Esophagus muscularis mucosa (tissue), 4 donors: ENCODE measurements at places on chromosomes 4 and X.
A peak's percentile ranks its signal among the peaks of the same experiment; 100 is the strongest.

DNA sequence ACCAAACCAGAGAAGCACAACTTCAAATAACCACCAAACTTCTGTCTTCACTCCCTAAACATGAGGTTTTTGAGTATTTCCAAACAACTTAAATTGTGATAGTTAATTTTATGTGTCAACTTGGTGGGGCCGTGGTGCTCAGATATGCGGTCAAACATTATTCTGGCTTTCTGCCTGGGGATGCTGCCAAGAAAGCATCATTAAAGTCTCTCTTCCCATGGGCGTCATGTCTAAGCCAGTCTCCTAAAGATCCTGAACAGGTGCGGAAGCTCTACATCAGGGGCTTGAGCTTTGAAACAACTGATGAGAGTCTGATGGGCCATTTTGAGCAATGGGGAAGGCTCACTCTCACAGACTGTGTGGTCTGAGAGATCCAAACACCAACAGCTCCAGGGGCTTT lies 24.1 kb upstream of the SOD3 start:
- peak; percentile 90 for DNase-seq

GRCh38 chr4:6443035-6444023 lies 29.1 kb downstream of the PPP2R2C start:
- DNase-seq, result no peak

DNA sequence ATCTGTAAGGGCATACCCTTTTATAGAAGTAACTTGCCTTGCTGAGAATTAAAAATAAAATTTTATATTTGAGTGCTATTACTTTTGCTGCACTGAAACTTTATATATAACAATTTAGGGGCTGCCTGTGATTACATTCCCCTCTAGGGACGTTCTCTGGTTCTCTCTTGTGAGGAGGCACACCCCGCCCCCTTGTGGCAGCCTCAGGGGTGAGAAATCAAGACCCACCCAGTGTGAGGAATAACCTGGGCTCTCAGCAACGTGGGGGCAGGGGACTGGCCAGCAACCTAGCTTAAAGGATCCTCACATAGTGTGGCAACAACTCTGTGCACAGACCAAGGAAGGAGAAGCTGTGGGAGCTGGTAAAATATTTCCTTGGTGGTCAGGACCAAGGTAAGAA lies 43.7 kb downstream of the MAGEA9 start:
- no peak for DNase-seq

DNA sequence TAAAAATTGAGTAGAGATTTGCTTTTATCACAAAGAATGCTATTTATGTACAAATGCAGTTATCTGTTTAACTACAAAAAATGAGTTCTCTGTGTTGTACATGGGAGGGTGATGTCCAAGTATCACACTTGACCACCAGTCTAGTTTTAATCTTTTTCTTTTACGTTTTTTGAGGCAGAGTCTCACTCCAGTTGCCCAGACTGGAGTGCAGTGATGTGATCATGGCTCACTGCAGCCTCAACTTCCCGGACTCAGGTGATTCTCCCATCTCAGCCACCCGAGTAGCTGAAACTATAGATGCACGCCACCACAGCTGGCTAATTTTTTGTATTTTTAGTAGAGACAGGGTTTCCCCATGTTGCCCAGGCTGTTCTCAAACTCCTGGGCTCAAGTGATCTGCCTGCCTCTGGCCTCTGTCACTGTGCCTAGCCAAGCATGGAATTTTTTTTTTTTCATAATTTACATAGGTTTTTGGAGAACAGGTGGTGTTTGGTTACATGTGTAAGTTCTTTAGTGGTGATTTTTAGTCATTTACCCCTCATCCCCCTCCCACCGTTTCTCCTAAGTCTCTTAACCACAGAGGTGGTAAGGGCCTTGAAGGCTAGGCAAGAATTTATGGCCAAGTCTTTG lies 47.9 kb upstream of the RPA4 start:
- no peak for DNase-seq

- DNase-seq, result no peak
Observed at GRCh38 chrX:10501611-10502010, 118.8 kb downstream of the MID1 start.

DNA sequence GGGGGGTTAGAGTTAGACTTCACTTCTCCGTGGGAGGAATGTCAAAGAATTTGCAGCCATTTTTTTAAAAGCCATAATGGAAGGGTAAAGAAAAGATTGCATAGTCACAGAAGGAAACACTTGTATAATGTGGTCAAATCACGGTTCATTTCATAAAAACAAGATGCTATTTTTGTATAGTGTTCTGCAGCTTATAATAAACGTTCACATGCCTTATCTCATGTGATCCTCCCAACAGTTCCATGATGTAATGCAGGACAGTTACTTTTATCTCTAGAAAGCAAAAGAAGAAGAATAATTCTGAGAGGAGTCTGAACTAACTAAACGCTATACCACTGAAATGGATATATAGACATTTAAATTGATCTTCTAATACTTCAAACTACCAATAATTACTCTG lies 71.3 kb upstream of the CAMK2D start:
- DNase-seq, result no peak

- DNase-seq, result no peak
Observed at GRCh38 chr4:149277705-149278104, 537.9 kb downstream of the IQCM start.
